HS-5 (cell line): ENCODE measurements at places on chromosomes 5 and 9.
A peak's percentile ranks its signal among the peaks of the same experiment; 100 is the strongest.

- DNase-seq, result no peak
These were observed 816.5 kb downstream of the EFNA5 start for GRCh38 chr5:106854105-106854687.

GRCh38 chr9:107874137-107874536, 384.6 kb upstream of the KLF4 start:
- DNase-seq, result no peak

DNA sequence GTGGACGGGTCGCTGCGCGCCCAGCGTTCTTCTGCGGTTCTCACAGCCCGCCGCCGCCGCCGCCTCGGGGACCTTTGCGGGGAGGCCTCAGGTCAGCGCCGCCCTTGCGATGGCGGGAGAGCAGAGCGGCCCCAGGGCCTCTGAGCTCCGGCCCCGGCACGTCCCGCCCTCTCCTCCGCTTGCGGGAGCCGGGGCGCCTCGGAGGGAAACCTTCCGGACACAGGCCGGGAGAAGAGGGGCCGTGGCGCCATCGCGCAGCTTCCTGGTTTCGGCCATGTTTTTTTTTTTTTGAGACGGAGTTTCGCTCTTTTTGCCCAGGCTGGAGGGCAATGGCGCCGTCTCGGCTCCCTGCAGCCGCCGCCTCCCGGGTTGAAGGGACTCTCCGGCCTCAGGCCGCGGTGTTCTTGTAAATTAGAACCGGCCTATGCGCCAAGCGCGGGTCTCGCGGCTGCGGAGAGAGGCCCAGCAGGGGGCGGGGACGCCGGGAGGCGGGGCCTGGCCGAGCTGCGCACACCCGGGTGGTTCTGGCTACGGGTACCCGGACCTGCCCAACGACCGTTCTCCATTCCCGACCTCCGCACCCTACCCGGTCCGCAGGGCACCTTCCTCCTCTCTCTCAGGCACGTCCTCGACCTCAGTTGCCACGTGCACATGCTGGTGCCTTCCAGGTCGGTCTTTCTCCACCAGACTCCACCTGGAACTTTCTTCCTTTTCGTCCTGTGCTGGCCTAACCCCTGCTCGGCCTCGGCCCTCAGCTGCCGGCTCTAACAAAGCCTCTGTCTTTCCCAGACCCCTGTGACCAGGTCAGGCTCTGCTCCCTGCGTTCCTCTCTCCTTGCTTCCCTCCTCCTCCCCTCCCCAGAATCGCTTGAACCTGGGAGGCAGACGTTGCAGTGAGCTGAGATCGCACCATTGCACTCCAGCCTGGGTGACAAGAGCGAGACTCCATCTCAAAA, 28.8 kb upstream of the MGAT1 start:
- peak; percentile 37 for DNase-seq

- no peak for DNase-seq
These were observed 445.3 kb downstream of the NTRK2 start for GRCh38 chr9:85114799-85115198.

- no peak for DNase-seq
These were observed 120.3 kb downstream of the SIL1 start for GRCh38 chr5:139077899-139078298.

DNA sequence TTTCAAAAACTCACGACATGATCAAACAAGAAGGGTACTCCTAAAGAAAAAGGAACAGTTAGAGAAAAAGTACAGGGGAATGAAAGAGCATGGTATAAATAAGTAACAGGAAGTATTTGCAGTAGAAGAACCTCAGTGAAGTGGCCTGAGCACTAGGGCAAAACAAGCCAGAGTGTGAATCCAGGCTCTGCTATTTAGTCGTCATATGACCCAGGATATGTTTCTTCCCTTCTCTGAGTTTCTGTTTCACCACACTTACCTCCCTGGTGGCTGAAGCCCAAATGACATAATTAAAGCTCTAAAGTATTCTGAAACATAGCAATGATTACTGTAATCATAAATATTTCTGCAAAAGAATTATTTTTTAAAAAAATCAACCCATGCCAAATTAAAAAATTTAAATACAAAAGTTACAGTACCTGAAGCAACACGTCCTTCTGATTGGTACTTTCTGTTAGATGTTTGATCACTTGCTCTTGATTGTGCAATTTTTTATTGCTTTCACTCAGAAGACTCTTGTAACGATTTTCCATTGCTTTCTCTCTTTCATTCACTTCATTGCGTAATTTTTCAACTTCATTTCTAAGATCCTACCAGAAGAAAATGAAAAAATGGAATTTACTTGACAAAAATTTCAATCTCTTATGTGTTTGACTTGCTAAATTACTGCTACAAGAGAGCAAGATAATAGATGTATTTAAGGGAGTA, 88.9 kb downstream of the CDK5RAP2 start:
- DNase-seq, result no peak

GRCh38 chr5:56900395-56900794, 9.0 kb upstream of the SETD9 start:
- peak; percentile 28 for DNase-seq

- DNase-seq, result no peak
These were observed 43.9 kb upstream of the ALDOB start for GRCh38 chr9:101479338-101480030.

- no peak for DNase-seq
These were observed 420.6 kb upstream of the SLC30A5 start for GRCh38 chr5:68673106-68673822.

DNA sequence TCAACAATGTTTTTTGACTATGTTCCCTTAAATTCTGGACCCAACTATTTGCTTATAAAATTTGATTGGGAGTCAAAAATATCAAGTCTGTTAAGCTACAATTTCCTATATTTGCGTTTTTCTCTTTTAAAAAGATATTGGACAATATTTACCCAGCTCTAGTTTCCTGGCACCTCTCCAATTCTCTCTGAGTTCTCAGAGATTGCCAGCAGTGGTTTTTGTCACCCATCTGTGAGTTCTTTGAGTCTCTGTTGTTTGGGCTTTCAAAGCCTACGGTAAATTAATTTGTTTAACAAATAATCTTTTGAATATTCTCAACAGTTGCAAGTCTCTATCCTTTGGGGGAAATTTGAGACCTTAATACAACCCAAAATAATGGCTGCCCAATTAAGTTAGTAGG, 174.2 kb upstream of the PUM3 start:
- no peak for DNase-seq

DNA sequence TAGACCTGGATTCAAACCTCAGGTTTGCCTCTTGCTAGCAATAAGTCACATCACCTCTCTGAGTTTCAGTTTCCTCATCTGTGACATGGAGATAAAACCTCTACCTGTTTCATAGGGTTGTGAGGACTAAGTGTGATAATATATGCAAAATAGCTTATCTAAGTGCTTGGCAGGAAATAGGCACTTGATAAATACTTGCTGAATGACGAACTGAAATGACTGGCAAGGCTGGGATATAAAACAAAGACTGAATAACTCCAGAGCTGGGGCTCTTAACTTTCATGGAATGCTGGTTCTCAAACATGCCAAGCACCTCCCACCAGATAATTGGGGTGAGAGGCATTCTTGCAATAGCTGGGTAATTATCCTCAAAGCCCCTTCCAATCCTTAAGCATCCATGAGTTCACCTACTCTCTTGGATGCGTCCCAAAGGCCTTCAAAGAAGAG, 87.6 kb downstream of the ADRB2 start:
- DNase-seq, result peak; percentile 91

DNA sequence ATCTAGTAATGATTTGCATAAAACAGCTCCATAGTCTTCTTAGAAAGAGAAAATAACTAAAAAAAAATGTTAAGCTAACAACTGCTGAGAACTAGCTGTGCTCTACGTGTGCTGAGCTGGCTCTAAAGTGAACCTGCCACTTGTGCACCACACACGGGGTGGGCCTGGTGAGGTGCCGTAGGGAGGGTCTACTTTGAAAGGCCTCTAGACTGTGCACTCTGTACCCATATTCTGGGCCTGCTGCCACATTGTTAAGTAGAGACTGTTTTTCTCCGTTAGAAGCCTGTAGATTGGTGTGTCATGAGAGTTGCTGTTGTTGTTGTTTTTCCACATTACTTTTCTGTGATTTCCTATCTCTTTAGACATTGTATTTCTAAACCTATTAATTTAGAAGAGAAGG, 93.9 kb downstream of the CD180 start:
- no peak for DNase-seq

DNA sequence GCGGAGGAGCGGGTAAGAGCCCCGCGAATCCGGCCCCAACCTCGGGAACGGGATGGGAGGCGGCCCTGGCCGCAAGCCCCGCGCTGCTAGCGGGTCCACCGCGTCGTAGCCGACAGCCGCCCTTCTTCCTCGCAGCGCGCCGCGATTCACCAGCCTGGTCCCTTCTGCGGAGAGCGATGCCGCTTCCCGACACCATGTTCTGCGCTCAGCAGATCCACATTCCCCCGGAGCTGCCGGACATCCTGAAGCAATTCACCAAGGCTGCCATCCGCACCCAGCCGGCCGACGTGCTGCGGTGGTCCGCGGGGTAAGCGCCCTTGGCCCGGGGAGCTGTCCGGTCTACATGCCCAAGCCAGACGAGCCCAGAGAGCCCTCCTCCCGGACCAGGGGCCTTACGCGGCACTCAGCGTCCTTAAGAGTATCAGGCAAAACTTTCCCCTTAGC, 335 bp downstream of the ROPN1L start:
- DNase-seq, result no peak

GRCh38 chr9:137465720-137466388, 6.7 kb upstream of the NSMF start:
- DNase-seq, result no peak

- DNase-seq, result no peak
These were observed 322.6 kb downstream of the FBXL17 start for GRCh38 chr5:108059334-108059733.

DNA sequence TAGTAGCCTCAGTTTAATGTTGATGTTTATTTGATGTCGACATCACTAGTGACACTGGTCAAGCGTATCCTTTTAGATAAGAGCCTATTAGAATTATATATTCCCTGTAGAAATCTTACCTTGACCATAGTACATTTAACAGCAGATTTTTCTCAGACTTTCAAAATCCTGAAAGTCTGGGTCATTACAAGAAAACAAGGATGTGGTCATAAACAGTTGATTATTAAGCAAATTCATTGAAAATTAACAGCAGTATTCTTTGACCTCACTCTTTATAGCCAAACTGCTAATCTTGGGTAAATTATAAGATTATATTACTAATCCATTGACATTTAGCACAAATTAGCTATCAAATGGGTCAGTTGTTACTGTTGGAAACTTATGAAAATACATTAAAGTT, 83.4 kb downstream of the GHR start:
- DNase-seq, result no peak

DNA sequence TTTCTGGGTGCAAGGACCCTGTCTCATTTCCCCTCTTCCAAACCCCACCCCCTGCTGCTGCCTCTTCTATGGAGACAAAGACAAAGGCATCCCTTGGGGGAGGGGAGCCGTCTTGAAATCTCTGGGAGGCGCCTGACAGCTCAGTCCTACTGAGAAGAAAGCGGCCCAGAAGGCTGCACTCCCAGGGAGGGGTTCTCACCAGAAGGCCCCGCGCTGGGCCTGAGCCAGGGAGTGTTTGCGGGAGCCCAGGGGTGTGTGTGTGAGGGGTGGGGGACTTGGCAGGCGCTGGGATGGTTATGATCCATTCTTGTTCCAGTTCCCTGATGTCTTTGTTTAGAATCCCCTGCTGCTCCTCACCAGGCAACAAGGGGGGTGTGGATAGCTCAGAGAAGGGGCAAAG, 45.7 kb upstream of the ALDH1B1 start:
- no peak for DNase-seq

DNA sequence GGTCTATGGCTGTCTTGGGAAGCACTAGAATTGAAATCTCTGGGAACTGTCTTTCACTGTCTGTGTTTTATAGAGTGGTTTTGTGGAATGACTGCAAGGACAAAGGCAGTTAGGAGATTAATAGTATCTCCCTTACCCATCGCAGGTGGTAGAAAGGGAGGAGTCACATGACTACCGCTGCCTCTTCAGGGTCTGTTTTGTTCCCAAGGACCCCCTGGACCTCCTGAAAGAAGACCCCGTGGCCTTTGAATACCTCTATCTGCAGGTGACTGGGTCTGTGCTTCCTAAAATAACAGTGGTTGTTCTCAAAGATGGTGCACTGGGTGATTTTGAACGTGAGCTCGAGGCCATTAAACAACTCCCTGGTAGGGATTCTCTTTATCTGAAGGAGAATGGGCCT, 22.8 kb upstream of the TRMT10B start:
- no peak for DNase-seq

DNA sequence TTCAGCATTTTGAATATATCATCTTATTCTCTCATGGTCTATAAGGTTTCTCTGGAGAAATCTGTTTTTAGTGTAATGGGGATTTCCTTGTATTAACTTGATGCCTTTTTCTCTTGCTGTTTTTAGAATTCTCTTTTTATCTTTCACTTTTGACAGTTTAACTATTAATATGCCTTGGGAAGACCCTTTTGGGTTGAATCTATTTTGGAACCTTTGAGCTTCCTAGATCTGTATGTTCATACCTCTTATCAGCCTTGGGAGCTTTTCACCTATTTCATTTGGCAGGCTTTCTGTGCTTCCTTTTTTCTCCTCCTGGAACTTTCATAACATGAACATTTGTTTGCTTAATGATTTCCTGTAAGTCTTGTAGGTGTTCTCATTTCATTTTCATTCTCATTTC, 22.2 kb downstream of the RCL1 start:
- no peak for DNase-seq

- no peak for DNase-seq
These were observed 561.1 kb downstream of the EBF1 start for GRCh38 chr5:158538506-158539074.

DNA sequence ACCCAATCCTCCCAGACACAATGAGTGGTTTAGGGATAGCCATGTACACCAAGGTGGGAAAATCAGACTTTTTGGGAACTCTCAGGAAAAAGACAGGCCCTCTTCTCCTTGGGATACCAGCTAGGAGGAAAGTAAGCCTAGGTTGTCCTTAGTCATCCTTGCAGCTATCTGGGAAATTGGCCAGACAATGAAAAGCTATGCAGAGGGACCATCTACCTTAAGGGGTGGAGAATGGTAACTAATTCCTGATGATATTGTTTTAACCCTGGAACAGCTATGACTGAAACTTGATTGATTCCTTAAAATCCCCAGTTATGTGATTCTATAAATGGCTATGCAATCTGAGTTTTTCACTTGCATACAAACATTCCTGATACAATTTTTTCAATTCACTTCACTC, 88.9 kb upstream of the BNC2 start:
- DNase-seq, result peak; percentile 6

DNA sequence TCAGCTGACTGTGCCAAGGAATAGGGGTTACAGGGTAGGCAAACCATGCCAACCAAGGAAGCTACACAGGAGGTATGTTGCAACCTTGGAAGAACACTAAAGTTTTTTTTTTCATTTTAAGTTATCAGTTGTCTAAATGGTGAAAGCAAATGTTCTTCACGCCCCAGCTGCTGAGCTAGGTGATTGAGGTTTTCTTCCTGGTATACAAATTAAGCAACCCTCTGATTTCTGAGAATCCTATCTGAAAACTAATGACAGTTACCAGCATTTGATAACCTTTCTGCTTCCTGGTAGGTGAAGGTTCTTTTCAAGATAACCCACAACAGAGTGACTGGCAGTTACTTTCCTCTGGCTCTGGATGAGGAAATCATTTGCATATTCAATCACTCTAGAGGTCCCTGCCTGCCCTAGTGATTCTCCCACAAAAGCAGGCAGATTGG, 194.9 kb downstream of the ATP10B start:
- DNase-seq, result no peak

- DNase-seq, result no peak
These were observed 1259.0 kb upstream of the NUDT12 start for GRCh38 chr5:104821606-104822005.

- no peak for DNase-seq
These were observed 742.0 kb upstream of the RGMB start for GRCh38 chr5:98031496-98031895.
